ENCODE measurements at places on chromosomes 1 and 21. TPM values are rescaled to one million over a fixed set of nuclear protein-coding genes. Genes with fewer than 3 reads are reported as not detected.

HPCAL4 gene
- polyA plus RNA-seq = not detected

DNA sequence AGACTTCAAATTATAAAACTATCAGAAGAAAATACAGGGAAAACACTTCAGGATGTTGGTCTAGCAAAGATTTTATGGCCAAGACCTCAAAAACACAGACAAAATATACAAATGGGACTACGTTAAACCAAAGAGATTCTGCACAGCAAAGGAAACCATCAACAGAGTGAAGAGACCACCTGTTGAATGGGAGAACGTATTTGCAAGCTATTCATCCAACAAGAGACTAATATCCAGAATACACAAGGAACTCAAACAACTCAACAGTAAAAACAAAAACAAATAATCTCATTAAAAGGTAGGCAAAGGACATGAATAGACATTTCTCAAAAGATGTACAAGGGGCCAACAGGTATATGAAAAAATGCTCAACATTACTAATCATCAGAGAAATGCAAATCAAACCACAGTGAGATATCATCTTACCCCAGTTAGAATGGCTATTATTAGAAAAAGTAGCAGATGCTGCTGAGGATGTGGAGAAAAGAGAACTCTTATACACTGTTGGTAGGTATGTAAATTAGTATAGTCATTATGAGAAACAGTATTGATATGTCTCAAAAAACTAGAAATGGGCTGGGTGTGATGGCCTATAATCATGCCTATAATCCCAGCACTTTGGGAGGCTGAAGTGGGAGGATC lies 112.6 kb downstream of the LRIG2 start:
- no peak for DNase-seq

DNA sequence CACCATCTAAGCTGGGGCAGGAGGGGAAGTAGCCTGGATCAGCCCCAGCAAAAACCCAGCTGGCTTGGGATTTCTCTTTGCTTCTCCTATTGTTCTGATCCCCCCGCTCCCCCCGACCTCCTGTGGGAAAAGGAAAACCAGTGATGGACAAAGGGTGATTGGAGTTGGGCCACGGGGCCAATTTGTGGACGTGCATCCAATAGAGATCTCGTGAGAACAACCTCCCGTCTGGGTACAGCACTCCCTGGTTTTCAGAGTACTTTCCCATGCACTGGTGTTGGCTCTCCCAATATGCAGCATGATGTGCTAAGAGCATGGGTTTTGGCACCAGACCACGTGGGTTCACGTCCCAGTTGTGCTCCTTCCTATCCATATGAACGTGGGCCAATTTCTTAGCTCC lies 9.0 kb downstream of the BLACAT1 start:
- DNase-seq = no peak

GRCh38 chr1:44655609-44656008 lies 18.7 kb downstream of the TMEM53 start:
- peak; percentile 34 for DNase-seq

GRCh38 chr1:76122271-76122670 lies 47.7 kb downstream of the ST6GALNAC3 start:
- DNase-seq = no peak

GRCh38 chr1:150486966-150487762 lies at the start of gene TARS2:
TARS2 (plus strand) TSS chr1:150487419; CDS start chr1:150487451, 32 bp downstream.
- peak; percentile 97 for DNase-seq

GRCh38 chr1:93304716-93305138 lies 41.0 kb upstream of the DR1 start:
- DNase-seq = peak; percentile 65

GRCh38 chr1:3983181-3983580 lies 83.1 kb upstream of the C1orf174 start:
- DNase-seq = no peak

Measured in HepG2 (cell line).